ENCODE measurements at places on chromosomes 1 and 21.

- DNase-seq, result no peak
Observed at GRCh38 chr1:35706846-35707600, 11.7 kb downstream of the C1orf216 start.

- no peak for DNase-seq
Observed at GRCh38 chr1:78143673-78144072, 97.9 kb downstream of the GIPC2 start.

DNA sequence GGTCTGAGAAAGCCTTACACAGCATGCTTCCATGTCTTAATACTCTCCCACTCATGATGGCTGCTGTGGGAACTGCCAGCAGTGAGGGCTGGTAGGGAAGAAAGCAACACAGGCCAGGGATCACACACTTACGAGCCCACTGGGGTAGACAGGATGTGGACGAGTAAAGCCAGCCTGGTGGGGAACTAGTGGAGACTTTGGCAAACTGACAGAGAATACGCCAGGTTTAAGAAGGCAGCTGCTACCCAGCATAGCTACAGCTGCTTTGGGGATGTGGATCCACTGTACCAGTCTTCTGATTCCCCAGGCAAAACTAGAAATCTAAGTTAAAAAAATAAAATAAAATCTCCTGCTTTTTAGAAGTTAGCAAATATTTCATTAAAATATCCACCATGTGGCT lies 664.0 kb downstream of the SMYD3 start:
- no peak for DNase-seq

DNA sequence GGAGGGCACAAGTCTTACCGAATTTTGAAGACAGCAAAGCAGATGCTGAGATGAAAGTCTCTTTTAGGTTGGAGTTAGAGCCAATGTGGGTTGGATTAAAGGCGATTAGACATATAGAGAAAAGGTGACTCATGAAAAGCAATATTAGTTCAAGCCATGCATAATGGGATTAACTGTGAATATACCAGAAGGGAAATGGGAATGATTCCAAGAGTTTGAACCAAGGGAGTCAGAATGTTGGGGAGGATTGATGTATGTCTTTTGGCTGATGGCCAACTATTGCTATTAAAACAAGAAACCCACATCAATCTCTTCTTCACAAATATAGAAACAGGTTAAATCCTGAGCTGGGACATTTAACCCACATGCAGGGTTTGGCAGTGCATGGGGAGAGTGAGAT lies 1.2 kb downstream of the HMGCS2 start:
- no peak for DNase-seq

- DNase-seq, result no peak
Observed at GRCh38 chr21:25838809-25839208, 104.0 kb downstream of the GABPA start.

DNA sequence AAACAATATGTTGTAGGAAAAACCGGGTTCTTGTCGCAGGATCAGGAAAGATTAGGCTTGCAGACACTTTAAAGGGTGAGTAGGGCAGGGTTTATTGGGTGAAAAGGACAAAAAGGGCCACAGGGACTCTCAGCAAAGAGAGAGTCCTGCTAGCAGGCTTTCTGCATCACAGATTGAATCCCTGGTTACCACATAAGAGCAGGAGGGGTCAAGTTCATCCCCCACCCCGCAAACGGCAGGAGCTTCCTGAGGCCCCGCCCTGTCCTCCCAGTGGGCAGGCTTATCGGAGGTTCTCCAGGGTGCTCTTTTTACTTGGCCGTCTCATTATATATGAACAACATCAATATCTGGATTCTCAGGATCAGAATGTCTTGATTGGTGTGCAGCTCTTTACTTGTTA lies 47.7 kb downstream of the SYCP1 start:
- no peak for DNase-seq

- no peak for DNase-seq
Observed at GRCh38 chr1:221001167-221001566, 121.9 kb downstream of the HLX start.

DNA sequence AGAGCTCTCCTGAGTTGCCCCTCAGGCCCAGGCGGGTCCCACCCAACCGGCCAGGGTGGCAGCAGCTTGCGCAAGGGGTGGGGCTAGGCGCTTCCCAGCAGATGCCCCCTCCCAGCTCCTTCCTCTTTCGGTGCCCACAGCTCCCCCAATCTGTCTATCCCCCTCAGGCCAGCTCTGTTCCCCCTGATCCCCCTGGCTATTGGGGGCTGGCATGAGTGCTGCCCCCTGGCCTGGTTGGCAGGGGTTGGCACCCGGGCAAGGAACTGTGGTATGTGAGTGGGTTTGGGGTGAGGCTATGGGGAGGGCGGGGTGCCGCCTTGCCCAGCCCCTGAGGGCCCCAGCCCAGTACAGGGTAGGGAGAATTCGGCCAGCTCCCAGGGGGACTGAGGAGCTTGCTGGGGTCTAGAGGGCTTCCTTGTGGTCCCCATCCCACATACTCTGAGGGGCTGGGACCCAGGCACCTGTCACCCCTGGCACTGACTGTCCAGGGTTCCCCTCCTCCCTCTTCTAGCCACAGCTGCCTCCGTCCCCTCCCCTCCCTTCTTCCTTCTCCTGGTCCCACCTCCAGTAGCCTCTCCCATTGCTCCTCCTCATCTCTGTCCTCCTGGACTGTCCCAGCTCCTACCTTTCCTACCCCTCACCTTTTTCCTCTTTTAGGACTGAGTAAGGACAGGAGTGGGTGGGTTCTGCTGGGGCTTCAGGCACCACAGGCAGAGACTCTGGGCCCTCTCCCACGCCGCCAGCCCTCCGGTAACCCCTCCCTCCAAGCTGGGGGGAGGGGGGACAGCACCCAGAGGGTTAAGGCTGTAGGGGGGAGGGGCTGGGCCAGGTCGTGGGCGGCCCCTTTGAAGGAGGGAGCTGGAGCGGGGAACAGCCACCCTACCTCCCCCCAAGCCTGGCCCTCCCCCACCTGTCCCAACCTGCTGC lies 5.7 kb downstream of the ZBTB7B start:
- no peak for DNase-seq

- no peak for DNase-seq
Observed at GRCh38 chr1:183570451-183570850, 19.8 kb downstream of the NCF2 start.

DNA sequence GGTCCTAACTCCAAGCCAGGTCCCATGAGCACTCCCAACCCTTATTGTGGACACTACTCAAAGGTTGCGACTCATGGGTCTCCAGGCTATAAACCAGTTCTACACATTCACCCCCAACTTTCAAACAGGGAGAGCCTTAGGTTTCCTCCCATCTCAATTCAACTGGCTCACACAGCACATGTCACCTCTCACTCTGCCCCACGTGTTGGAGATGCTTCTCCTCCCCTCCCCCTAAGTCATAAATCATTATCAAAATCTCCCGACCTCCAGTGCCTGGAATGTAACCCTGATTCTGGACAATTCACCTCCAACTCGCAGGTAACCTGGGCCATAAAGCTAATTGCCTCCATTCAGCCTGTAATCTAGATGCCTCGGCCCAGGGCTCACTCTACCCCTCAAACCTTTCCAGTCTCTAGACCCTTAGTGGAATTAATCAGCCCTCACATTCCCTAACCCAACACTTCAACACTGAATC lies 595 bp downstream of the AK2 start:
- no peak for DNase-seq

DNA sequence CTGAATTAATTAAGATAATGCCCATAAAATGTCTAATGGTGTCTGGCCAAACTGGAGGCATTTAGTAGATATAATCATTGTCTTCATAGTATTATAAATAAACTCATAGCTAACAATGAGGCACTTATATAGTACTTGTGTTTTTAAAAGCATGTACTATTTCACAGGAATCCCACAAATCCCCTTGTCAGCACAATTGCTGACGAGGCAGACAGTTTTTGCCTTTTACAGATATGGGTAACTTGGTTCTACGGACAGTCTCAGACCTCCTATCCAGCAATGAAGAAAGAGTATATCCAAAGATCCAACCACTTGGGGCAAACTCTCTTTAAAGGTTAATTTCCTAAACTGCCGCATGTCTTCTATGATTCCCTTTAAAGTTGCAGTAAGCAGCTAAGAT lies 73.7 kb downstream of the ATP1B1 start:
- no peak for DNase-seq

DNA sequence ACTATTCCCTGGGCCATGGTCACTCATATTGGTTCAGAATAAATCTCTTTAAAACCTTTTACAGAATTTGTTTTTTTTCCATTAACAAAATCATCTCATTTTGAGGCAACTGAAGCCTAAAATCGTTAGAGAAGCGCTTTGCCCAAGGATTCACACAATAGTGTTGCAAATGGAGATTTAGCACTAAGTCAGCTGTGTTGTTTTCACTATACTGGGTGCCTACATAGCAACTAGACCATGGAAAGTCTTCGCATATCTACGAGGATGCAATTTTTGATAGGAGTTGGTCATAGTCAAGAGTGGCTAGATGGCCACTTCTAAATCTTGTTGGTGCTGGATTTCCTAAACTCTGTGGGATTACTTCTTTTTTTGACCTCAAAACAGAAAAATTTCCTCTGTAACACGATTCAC lies 530 bp upstream of the TIPRL start:
- no peak for DNase-seq

DNA sequence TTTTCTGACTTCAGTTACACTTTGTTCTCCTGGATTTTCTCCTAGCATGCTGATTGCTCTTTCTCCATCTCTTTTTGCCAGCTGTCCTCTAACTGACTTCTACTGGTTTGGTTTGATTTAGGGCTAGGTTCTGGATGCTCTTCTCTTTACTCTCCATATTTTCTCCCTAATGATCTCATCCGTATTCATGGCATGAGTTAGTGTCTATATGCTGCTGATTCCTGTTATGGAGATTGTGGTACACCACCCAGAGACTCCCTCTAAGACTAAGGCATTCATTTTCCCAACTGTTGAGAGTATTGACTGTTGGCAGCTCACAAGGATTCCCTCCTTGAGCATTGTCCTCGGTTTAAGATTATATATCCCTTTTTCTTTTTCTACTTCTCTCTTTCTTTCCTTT lies 28.9 kb downstream of the S1PR1 start:
- DNase-seq, result no peak

DNA sequence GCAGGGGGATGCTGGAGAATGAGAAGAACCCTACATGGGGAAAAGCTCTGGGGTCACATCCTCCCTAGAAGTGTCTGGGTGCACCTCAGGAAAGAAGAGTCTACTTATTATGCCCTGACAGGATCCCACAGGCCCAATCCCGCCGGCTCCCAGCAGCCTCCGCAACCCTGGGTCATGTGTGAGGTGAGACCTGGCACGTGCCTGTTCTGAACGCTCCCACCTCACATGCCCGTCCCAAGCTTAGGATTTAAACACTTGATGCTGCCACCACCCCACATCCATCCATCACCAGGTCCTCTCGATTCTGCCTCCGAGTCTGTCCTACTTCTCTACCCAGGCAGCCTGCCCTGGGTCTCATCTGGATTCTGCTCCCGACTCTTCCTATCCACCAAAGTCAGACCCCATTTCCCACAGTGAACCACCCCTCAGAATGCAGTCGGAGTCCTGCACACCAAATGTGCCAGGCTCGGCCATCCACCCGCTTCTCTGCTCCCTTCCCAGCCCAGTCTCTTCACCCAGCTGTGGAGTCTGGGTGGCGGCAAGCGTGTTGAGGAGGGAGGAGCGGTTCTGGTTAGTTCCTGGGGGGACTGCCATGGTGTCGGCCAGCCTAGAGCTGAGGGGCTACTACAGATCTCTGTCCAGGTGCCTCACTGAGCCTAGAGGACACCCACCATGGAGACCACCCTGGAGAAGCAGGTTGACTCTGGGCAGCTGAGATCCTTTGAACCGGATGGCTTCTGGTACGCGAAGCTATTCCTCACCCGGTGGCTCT lies 23.9 kb downstream of the SLC2A1 start:
- no peak for DNase-seq

DNA sequence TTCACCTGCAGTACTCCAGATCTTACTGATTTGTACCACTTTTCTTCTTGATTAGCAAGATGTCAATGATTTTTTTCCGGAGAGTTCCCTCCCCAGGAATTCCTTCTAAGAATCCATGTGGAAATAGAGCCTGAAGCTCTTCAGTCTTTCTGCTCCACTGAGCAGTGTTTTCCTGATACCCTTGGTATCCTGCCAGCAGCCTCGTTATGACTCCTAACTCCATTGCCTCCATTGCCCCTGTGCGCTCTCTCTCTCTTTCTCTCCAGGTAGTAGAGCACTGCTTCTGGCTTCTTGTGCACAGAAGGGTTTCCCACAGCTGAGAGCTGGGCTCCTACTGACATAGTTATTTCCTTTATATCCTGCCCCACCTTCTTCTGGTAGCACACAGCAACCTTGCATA lies 12.2 kb downstream of the UBE2U start:
- DNase-seq, result no peak

GRCh38 chr1:240350910-240351331 lies 259.2 kb downstream of the FMN2 start:
- DNase-seq, result no peak

GRCh38 chr1:39908534-39908933 lies 6.8 kb upstream of the MYCL start:
- no peak for DNase-seq

- DNase-seq, result no peak
Observed at GRCh38 chr1:221576268-221576667, 165.6 kb downstream of the DUSP10 start.

- DNase-seq, result no peak
Observed at GRCh38 chr1:30692201-30692947, 31.0 kb downstream of the MATN1 start.

DNA sequence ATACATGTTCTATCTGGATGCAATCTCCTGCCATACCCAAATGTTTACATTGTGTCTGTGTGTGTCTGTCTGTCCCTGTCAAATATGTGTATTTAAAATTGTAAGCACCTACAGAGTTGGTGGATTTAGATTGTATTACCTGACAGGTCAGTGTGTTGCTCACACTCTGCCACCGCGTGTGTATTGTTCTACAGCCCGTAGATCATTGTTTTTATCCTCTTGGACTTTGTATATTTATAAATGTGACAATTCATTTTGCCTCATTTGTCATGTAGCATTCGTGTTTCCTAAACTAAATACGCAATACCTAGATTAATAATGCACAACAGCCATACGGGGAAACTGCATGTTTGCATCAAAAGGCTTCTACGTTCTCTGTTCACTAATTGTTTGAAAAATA lies 634 bp downstream of the ALG14 start:
- DNase-seq, result no peak

DNA sequence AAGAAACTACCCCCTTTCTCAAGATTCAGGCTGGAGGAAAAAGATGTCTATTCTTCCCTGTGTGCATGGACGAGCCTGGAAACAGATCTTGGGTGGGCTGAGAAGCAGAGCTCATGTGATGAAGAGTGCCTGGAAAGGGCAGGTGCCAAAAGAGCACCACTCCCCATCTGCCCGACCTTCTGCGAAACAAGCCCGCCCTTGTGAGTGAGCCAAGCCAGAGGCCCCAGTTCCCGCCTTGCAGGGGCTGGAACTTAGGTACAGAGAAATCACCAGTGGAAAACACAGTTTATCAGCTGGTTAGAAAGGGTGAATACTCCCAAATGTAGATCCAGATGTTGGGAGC lies 26.7 kb upstream of the A3GALT2 start:
- no peak for DNase-seq

DNA sequence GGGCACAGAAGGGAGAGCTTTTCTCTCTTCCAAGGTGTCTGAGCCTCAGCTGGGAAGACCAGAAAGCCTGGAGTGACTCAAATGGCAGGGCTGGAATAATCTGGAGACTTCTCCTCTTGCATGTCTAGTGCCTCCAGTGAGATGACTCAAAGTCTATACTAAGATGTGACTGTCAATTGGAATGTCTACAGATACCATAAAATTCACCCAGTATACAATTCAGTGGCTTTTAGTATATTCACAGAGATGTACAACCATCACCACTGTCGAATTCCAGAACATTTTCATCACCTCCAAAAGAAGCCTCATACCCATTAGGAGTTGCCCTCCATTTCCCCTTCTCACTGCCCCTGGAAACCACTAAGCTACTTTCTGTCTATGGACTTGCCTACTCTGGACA lies 47.9 kb upstream of the CNN3 start:
- DNase-seq, result no peak

- DNase-seq, result no peak
Observed at GRCh38 chr1:193179094-193179493, 7.3 kb downstream of the B3GALT2 start.

Data from stimulated activated CD8-positive, alpha-beta memory T cell treated with anti-CD3 and anti-CD28 coated beads, Interleukin-4, amount 100 ng/mL, for 1 hour (primary cell).